ENCODE measurements at places on chromosomes 5 and 9. TPM values are rescaled to one million over a fixed set of nuclear protein-coding genes. Genes with fewer than 3 reads are reported as not detected.

The PCDHGA8 gene
- 3.0 TPM for total RNA-seq

The TMEFF1 gene
- total RNA-seq = 56.5 TPM

DNA sequence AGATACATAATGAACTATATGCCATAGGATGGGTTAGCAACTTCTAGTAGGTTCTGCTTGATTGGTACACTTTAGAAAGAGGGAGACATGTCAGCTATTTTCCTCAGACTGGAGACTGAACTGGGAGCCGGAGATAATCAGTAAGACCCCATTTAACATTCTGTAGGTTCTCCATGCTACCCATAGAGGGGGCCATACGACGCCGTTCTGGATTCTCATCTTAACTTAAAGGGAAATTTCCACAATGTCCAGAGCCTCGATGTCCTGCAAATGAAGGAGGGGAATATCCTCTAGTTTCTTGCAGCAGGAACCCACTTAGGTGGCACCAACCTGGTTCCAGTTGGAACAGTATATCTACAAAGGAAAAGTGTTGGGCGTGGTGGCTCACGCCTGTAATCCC, 22.3 kb upstream of the NPM1 start:
- peak; percentile 80 for DNase-seq

GRCh38 chr5:73945505-73945904, 319.5 kb downstream of the ARHGEF28 start:
- DNase-seq = peak; percentile 71

DNA sequence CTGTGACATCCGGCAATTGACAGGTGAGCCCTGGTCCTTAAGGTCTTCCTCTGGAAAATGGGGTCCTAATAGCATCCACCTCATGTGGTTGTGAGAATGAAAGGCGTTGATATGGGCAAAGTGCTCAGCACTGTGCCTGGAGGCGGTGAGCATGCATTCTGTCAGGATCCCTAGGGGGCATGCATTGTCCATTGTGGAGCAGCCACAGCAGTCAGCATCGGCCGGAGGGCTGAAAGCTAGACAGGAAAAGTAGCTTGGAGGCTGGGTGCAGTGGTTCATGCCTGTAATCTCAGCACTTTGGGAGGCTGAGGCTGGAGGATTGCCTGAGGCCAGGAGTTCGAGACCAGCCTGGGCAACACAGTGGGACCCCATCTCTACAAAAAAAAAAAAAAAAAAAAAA, 122.2 kb downstream of the LHX2 start:
- DNase-seq = peak; percentile 70

DNA sequence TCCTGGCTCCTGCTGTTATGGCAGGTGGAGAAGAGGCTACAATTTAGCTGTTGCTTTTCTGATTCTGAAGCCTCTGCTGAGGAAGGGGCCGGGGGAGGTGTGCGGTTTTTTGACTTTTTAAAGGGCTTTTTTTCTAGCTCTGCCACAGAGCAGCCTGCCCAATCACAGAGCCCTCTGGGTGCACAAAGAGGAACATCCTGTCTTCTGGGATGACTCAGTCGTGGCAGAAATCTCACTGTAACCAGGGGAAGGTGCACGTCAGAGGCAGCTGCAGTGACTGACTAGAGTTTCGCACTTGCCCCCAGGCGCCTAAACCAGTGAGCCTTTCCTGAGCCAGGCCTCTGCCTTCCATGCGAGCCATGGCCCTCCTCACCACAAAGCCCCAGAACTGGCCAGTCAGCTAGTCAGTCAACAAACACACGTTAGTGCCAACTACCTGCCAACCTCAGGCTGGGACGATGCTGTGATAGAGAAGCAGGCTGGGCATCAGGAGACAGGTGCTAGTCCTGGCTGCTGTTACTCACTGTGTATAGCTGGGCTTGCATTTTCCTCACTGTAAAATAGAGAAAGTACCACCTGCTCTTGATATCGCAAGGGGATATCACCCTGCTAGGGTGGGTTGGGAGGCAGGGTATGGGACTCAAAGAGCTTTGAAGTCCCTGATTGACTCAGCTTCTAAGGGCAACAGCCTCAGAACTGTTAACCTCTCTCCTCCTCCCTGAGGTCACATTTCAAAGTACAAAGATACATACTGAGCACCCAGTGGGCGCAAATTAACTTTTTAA, 2.2 kb downstream of the AKNA start:
- no peak for DNase-seq

The C5orf58 gene
- 1.2 TPM for total RNA-seq

The TEX48 gene
- total RNA-seq = not detected

DNA sequence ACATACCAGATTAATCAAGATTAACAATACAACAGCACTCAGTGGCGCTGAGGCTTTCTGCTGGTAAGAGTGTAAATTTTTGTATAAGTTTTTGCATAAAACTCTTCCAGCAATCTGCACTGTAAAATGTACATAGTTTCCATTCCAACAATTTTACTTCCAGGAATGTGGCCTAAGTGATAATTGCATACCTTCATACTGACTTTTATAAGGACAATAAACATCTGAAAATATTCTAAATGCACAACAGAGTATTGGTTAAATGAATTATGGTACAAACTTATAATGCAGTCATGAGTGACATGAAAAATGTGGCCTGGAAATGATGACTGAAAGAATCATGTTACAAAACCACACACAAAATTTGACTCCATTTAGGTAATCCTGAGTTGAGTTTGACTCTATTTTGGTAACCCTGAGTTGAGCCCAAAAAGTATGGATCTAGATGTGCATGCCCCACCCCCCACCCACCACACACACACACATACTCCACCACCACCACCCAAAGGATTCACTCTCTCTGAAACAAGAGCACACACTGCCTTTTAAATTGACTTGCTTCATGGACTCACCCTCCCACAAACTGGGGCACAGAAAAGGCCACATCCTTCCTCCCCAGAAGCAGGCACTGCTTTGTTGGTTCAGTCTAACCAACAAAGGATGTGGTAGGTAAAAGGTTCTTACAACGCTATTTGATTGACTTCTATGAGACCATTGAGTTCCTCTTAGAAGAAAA, 137.6 kb downstream of the SUSD1 start:
- DNase-seq = peak; percentile 33

The SLC1A3 gene
- total RNA-seq = 1.7 TPM

- DNase-seq = no peak
Observed at GRCh38 chr9:98359569-98359968, 104.1 kb upstream of the TBC1D2 start.

GRCh38 chr5:67858471-67859031, 357.0 kb upstream of the PIK3R1 start:
- DNase-seq = no peak

DNA sequence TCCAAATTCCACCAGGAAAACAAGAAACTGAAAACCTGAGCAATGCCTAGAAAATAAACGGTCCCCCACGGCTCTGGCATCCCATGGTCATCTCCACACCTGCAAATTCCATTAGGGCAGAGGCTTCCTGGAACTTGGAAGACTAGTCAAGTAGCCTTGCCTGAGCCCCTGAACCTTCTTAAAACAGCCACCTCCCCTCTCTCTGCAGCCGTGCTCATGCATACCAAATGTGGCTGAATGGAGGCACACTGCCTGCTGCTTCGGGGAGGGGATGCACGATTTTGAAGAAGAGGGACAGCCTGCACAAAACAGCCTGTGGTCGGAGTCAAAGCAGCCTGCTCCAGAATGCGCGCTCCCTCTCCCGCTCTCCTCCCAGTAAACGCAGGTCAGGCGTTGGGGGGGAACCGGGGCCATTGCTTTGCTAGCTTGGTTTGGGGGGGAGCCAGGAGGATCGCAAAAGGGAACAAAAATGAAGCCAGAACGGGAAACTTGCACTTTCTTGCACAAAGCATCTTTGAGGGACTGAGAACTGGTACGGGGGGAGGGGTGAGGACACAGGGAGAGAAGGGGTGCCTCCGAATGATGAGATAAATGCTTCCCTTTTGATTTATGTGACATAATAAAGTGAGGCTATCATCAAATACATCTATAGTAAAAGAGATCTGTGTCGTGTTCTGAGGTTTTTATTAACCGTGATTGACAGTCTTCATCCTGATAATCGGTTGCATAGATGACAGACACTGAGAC, at the start of gene TRPM3:
Gene TRPM3, minus strand, starts transcription at position 347 of the 747 bp plus-strand sequence. Its CDS starts 267 bp downstream, at position 80.
- DNase-seq = peak; percentile 83

- DNase-seq = no peak
Observed at GRCh38 chr5:110476164-110476563, 250.3 kb downstream of the TMEM232 start.

- peak; percentile 41 for DNase-seq
Observed at GRCh38 chr5:15425766-15426165, 74.2 kb upstream of the FBXL7 start.

Measured in endodermal cell (in vitro differentiated cells).